ENCODE measurements at places on chromosomes 13 and 19.

- DNase-seq: no peak
These were observed 754.2 kb downstream of the FGF9 start for GRCh38 chr13:22425087-22425486.

GRCh38 chr19:22595918-22596341 is 38.2 kb upstream of the ZNF492 start:
- no peak for DNase-seq

DNA sequence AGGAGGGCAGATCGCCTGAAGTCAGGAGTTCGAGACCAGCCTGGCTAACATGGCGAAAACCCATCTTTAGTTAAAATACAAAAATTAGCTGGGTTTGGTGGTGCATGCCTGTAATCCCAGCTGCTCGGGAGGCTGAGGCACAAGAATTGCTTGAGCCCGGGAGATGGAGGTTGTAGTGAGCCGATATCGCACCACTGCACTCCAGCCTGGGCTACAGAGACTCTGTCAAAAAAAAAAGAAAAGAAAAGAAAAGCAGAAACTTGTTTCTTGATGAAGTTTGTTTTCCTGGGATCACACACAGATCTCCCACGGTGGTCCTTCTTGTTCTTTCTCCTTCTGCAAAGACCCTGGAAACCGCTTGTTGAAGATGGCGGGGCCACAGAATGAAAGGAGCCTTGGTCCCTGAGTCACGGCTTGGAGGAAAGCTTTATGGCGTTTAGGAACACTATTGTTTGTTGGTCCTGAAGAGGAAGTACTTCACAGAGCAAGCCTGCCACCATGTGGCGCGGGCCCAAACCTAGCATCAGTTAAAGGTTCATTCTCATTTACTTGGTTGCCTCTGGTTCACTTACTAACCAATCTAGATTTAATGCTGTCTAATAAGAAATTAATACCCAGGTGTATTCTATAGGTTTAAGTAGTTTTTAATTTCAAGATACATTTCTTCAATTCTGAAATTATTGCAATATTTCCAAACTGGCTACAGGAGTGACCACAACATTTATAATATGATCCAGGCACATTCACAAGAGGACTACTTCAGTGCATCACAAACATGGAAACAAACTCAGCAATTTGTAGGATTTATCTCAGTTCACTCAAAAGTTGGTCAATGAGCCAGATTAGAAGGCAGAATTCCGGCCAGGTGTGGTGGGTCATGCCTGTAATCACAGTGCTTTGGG is 21.3 kb upstream of the ARL11 start:
- no peak for DNase-seq

DNA sequence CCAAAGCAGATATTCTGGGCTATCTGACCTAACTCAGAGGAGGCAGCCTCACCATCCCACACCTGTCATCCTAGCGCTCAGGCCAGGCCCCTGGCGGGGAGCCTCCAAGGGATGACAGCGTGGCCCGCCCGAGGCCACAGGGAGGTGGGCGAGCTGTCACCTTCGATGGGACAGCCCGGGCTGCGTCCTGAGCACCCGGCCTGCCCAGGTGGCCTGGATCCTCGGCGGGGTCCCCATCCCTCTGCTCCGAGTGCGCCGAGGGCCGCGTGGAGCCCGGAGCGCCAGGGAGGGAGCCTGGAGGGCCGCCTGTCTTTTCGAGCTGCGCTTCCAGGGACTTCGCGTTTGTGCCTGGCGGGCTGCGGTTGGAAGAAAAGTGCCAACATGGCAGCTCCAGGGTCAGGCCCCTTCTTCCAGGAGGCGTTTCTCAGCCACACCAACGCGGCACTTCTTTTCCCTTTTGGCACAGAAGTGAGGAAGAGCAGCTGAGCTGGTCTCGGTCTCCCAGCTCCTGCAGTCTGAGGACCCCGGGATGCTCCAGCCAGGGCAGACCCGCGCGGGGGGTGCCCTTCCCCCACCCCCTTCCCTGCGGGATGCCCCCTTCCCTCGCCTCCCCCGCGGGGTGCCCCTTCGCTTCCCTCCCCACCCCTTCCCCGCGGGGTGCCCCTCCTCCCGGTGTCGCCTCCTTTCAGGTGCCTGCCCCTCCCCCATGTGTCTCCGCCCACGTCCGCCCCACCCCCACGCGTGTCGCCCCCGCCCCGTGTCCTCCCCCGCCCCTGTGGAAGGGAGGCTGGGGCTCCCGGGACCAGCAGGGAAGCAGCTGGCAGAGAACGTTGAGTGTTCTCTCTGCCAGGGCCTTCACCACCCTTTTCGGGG is 42.3 kb downstream of the GJA3 start:
- no peak for DNase-seq

DNA sequence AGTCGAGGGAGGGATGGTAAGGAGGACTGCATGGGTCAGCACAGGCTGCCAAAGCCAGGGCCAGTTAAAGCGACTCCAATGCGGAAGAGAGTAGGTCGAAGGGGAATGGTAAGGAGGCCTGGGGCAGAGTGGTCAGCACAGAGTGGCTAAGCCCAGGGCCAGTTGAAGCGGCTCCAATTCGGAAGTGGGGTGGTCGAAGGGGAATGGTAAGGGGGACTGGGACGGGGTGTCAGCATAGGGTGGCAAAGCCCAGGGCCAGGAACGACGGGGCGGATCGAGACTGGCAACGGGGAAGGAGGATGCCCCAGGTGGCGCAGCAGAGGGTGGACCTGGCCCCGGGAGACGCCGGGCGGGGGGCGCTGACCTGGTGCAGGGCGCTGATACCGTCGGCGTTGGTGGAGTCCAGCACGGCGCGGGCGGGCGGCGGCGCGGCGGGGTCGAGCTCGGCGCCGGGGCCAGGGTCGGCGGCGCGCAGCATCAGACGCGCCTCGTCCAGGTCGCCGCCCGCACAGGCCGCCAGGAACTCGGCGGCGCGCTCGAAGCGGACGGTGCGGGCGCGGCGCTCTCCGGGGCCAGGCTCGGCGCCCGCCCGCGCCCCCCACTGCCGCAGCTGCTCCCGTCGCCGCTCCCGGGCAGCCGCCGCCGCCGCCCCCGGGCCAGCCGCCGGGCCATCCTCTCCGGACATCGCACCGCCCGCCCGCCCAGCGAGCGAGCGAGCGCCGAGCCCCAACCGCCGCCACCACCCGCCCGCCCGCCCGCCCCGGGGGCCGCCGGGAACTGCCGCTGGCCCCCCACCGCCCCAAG is at the start of gene PPP1R12C:
Gene PPP1R12C (minus strand): TSS at position 779 of the 804 bp plus-strand sequence. CDS start 94 bp downstream, at position 685.
- DNase-seq: no peak

Data from HS-27A (cell line).